ENCODE measurements at places on chromosomes 3 and 15.

DNA sequence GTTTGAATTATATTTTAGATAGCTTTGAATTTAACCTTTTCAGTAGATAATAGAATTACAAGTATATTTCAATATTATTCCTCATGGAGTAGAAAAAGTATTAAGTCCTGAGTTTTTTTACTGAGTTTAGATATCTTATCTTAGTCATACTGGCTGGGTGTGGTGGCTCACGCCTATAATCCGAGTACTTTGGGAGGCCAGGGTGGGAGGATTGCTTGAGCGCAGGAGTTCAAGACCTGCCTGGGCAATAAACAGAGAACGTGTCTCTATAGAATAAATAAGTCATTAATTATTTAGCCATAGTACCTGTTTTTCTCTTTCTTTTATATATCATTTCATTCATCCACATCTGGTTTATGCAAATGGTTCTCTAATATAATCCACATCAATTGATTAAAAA lies 9.9 kb downstream of the RAP2B start:
- DNase-seq: no peak

DNA sequence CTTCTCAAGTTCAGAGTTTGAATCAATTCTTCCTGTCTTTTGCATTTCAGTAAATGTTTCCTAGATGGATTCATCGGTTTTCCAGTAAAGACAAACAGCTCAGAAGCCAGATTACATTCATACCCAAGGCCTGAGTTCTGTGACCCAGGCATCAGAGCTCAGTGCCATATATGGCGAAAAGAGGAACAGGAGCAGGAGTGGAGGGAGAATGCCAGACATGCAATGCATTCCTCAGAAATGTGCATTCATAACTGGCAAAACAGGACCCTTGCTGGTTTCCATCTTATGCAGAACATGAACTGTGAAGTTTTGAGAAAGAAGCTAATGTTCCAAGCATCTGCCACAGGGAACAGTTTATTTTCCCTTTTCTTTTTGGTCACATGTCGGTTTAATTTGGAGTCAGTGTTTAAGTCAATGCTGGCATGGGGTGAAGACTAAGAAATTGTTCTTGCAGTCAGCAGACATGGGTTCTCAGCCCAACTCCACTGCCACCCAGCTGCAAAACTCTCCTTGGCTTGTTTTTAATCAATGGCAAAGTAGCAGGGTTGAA lies 116.5 kb downstream of the LPP start:
- no peak for DNase-seq

- no peak for DNase-seq
Measured at GRCh38 chr15:96147267-96147666, 183.2 kb upstream of the NR2F2 start.

GRCh38 chr3:100500320-100500880 lies 8.0 kb downstream of the TMEM45A start:
- DNase-seq: peak; percentile 8

- DNase-seq: no peak
Measured at GRCh38 chr3:59877263-59878037, 827.6 kb upstream of the CFAP20DC start.

GRCh38 chr3:183050706-183051105 lies 48.6 kb downstream of the MCCC1 start:
- no peak for DNase-seq

- no peak for DNase-seq
Measured at GRCh38 chr15:101305820-101306255, 10.8 kb upstream of the SNRPA1 start.

- DNase-seq: no peak
Measured at GRCh38 chr3:3615533-3615932, 183.7 kb upstream of the LRRN1 start.

Data from NT2/D1 (cell line).